Left colon (tissue), 2 donors: ENCODE measurements at places on chromosomes 4 and X. TPM values are rescaled to one million over a fixed set of nuclear protein-coding genes. Genes with fewer than 3 reads are reported as not detected.

The TLR3 gene
- total RNA-seq = 29.0 TPM

The SPANXN4 gene
- total RNA-seq = not detected

DNA sequence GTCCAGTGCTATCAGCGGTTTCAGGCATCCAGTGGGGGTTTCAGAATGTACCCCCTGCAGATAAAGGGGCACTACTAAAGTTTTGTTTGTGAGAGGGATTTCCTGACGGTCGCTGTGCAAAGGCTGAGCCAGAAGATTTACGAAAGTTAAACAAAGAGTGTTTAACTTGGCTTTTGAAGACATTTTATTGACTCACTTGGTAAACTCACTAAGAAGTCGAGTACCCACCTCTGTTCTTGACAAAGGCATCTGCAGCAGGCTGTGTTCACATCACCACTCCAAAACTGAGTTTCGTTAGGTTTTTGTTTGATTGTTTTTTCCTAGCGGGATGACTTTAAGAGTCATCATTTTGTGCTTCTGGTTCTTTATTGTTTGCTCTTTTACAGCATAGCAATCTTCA, 143.9 kb upstream of the TBL1X start:
- no peak for DNase-seq

- peak; percentile 21 for DNase-seq
These were observed 6.9 kb upstream of the SRPK3 start for GRCh38 chrX:153773741-153774575.

- DNase-seq = no peak
These were observed 339.1 kb downstream of the PAPSS1 start for GRCh38 chr4:107380836-107381438.
